Motor neuron (in vitro differentiated cells): ENCODE measurements at places on chromosomes 5 and 9. TPM values are rescaled to one million over a fixed set of nuclear protein-coding genes. Genes with fewer than 3 reads are reported as not detected.
A peak's percentile ranks its signal among the peaks of the same experiment; 100 is the strongest.

Gene SLC25A51
- 25.4 and 25.8 TPM in 2 replicates for total RNA-seq

Gene ACTL7B
- total RNA-seq: 0.10 TPM in 1 of 2 replicates, not detected in the other

Gene NNT
- 44.2 and 49.1 TPM in 2 replicates for total RNA-seq

Gene SPATA31A3
- total RNA-seq: 0.10 and 0.19 TPM in 2 replicates

- no peak for ATAC-seq
Observed at GRCh38 chr5:32160228-32160627, 13.9 kb downstream of the GOLPH3 start.

DNA sequence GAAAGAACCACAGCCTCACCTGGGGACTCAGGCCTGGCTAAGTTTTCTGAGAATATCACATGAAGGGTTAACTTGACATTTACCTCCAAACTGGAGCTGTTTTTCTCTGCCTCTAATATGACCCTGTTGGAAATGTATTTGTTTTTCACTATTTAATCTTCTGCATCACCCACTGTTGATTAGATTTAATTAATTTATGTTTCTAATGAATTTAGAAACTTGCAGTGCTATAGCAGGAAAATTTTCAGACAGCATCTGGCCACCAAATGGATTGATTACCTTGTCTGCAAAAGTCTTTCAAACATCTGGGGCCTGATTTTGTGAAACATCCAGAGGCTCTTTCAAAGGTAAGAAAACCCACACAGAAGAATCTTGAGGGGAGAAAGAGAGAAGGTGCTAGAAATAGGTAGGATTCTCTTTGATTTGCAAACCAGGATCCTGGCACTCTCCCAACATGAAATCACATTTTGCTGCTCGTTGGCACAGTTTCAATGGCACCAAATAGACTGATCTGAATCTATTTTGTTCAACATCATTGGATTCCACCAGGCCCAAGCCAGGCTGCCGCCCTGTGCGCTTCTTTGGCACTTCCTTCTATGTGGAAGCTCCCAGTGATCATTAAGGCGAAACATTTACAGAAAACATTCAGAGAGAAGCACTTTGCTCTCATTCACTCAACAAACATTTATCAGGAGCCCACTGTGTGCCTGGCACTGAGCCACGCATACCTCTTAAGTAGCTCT is 157.3 kb downstream of the PPP2R2B start:
- no peak for ATAC-seq

DNA sequence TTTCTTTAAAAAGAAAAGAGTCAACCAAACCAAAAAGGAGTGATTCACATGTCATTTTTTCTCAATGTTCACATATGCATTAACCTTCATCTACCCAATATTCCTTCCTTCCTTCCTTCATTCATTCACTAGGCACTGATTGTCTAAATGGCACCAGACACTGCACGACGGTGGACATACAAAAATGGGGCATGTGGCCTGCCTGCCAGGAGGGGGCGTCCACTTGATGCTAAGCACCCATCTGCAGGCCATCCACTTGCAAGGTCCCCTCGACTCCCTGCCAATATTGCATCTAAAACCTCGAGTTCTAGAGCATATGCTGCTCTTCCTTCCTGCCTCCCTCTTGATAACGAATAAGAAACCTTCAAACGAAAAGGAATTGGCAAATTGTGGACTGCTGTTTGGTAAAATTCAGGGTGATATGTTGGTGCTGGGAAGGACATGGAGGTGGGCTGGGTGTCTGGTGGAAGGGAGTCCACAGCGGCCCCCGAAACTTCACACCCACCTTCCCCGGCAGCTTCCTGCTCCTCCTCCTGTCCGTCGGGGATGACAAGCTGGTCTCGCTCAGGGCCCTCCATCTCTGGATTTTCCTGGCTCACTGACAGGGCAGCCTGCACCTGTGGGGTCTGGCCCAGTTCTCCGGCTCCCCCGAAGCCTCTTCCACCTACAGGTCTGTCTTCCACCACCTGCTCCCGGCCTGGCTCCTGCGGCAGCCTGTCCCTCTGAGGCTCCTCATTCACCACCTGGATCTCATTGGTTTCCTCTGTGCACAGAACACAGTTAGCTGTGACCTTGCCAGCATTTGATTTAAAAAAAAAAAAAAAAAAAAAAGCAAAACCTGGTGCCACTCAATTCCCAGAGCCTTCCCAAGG is 64.3 kb downstream of the GOLM1 start:
- ATAC-seq: peak; percentile 22

DNA sequence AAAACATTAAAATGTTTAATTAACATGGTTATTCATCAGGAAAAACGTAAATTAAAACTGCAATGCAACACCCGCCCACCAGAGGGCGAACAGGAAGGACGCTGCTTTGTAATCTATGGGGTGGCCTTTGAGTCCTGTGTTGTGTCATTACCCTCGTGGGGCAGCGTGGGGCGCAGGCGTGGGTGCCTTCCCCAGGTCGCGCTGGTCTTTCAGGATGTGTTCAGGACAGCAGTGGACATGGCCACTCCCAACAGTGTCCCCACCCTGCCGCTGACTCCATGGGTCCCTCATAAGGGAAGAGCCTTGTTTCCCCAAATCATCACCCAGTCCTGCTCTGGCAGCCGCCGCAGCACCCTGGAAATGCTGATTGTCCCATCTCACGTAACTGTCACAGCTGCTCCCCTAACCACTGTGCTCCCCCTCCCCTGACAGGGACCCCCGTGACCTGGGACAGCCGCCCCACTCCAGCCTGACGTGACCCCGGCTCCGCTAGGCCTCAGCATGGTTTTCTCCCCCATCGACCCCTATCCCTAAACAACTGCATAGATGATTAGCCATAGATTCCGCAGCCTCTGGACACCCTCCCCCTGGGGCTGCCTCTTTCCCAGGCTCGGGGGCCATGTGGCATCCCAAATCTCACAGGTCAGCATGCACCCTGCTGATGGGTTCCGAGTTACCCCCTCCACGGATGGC is 36.4 kb downstream of the GLT6D1 start:
- ATAC-seq: peak; percentile 69

GRCh38 chr5:108935611-108936010 is 187.9 kb downstream of the FER start:
- no peak for ATAC-seq

- no peak for ATAC-seq
Observed at GRCh38 chr5:117286813-117287212, 712.2 kb upstream of the SEMA6A start.

- no peak for ATAC-seq
Observed at GRCh38 chr9:27088981-27089380, 20.0 kb upstream of the TEK start.

GRCh38 chr5:132239776-132240175 is 12.1 kb upstream of the P4HA2 start:
- no peak for ATAC-seq

DNA sequence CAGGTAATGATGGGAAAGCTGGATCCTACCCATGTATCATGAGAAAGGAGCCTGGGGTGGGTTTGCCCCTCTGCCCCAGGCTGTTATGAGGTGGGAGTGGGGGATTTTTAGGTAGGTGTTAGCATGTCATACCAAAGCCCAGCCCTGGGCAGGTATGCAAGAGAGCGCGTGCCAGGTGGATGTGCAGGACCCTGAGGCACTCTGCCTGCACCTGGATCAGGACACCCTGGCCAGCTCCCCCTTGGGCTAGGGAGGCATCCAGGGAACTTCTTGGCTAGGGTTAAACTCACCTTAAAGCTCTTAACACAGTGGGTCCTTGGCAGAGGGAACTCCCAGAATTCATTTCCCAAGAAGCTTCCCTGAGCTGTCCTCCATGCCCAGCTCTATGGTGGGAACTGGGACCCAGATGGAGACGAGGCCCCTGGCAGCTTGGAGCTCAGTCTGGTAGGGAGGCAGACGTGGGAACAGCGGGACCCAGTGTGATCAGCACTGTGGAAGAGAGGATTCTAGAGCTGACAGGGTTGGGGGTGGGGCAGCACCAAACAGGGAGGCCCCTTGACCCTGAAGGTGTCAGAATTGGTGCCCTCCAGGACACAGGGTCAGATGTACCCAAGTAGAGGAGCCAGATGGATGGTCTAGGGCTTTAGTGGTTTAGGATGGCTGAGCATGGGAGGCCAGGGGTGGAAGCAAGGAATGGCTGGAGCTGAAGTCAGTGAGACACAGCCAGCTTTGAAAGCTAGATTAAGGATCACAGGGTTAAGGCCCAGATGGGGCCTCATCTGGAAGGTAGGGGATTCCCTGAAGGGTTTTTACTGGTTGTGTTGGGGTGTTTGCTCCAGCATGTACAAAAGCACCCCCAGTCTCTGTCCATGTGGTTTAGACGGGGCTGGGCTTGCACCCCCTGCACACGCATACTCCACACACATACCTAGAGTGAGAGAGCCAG is 2.2 kb upstream of the PRR7 start:
- ATAC-seq: no peak

GRCh38 chr9:118674942-118675341 is 694.3 kb downstream of the BRINP1 start:
- ATAC-seq: no peak

- no peak for ATAC-seq
Observed at GRCh38 chr5:154088801-154089200, 50.0 kb downstream of the MFAP3 start.

DNA sequence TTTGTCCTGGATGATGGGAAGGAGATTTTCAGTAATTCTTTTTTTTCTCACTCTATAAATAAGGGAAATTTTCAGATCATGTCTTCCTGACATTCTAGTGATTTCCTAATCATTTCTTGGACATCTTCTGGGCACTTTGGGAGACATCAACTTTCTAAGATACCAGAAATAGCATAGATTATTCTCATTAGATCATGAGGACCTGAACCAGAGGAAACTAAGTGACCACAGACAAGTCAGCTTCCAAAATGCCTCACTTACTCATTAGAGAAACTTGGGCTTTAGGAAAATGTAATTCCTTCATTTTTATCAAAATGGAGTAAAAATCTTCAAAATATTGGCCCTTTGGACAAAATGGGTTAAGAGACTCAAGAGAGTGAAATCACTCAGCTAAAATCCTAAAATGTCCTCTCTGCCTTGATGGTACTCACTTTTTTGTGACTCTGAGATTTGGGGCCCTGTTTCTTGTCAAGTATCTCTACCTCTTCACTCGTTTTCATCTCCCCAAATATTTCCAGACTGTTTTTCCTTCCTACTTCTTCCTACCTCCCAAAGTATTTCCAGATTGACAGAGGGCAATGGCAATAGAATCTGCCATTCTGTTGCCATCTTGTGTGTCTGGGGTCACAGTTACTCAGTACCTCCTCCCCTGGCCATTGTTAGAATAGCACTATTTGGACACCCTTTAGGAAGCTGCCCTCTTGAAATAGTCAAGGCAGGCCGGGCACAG is 194.5 kb downstream of the NR3C1 start:
- ATAC-seq: no peak

DNA sequence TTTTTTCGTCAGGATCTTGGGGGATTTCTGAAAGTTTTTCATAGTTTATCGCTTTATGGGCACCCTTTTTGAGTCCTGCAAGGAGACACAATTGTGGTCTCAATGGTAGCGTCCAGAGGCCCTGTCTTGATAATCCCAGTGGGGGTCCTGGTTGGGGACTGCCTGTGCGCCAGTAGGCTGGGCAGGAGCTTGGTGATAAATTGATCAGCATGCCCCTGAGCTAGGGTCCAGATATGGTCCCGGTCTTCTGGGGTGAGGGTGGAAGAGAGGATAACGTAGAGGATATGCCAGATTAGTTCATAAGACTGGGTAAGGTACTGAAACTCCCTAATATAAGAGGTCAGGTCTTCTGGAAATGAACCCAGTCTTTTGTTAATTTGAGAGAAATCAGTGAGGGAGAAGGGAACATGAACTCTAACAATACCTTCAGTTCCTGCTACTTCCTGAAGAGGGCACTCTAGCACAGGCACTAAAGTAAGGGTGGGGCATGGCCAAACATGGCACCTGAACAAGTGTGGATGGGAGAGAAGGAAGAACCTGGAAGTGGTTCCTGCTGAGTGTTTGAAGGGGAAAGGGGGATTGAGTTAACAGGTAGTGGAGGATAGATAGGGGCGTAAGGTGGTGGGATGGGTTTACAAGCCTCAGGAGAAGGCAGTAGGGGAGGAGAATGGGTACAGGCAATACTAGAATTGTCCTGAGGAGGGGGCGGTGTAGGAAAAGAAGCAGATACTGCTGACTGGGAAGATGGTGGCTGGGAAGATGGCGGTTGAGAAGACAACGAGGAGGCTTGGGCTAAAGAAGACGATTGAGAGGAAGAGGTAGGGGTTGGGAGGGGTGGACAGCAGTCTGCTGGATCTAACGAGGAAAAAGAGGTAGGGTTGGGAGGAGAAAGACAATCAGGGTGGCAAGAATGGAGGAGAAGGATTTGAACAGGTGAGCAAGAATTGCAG is 33.8 kb upstream of the ANXA2R start:
- no peak for ATAC-seq

DNA sequence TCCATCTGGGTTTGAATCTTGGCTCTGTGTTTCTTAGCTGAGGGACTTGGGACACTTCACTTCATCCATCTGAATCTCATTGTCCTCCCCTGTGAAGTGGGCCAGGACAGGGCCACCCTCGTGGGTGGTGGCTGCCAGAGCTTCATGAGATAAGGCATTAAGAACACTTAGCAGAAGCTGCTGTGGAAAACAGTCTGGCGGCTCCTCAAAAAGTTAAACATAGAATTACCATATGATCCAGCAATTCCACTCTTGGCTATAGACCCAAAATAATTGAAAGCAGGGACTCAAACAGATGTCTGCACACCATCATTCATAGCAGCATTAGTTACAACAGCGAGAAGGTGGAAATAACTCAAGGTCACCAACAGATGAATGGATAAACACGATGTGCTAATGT is 42.4 kb upstream of the GGTA1 start:
- ATAC-seq: no peak
